Activated T-cell treated with anti-CD3 and anti-CD28 coated beads for 48 hours (primary cell): ENCODE measurements at places on chromosomes 2 and 18.

DNA sequence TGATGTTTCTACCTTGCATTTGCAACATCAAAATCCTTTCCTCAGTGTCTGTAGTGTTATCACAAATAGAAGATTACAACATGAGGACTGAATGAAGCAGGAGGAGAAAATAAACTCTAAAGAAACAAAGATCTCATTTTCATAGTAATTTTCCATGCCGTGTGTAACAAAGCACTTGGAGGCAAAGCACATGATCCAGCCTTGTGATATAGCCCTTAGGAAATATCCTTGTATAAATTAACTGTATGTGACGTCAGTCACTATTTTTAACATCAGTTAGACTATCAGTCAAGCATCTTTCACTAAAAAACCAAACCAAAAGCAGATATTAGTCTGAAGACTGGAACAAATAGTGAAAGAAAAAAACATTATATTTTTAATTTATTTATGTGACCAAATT lies 492.1 kb upstream of the CNTNAP5 start:
- no peak for DNase-seq

DNA sequence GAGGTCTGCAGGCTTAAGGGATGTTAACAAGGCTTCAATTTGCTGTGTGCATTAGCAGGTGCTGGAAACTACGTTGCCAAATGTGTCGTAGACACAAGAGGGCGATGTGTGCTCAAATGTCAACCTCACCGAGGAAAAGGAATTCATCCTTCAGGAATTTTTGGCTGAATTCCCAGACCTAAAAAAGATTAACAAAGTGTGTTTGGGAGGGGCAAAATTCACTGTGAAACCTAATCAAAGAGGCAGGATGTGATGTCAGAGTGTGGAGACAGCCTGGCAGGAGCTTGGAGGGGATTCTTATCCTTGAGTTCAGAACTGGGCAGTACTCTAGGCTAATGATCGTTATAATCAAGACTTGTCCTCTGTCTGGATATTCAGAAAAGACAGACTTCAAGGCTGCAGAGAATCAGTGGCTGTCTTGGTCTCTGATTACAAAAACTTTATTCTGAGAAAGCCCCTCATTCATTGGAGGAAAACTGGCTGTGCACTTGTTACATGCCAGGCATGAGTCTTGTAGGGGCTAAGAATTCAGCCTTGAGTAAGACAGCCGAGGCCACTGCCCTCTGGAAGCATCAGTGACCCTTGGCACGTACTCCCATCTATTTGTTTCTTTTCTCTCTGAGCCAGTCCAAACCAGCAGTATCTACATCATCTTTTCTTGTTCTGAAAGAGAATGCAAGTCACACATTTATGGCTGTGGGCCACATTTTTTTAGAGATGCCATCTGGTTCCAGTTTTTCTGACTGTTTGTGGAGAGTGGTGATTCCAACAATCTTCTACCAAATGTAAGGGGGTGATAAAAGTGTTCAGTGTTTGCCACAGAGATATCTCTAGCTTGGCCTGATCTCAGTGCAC lies 18.7 kb upstream of the SCYGR1 start:
- no peak for DNase-seq

DNA sequence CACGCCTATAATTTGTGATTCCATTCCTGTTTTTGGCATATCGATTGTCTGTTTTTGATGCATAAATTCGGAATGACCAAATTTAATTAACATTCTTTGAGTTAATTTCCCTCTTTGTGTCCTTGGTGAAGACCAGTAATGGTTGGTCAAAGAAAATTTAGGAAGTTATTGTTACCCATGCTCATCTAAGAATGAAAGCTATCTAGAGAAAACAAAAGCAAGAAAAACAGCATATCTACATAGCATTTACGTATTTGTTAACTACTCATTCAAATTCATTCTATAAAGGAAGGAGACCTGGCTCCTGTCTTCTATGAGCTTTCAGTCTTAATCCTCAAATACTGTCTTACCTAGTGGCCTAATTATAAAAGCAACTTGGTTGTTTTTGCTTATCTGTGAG lies 59.2 kb upstream of the CHST9 start:
- DNase-seq = no peak

- no peak for DNase-seq
Observed at GRCh38 chr18:63311118-63312018, 8.2 kb downstream of the BCL2 start.

DNA sequence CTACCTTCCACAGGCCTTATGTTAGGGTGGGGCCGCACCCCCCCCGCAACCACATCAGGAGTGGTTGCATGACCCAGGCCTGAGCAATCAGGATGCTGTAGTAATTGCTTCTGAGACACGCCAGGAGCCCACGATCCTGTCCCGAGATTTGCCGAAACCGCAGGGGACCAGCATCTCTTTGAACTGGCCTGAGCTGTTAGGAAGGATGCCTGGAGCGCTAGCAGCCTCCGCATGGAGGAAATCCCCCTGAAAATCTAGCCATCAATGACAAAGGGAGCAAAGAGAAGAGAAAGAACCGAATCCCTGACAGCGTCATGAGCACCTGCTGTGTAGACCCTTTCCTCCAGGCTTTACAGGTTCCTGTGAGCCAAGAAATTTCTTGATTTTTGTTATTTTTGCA lies 8.7 kb upstream of the TEX44 start:
- DNase-seq = no peak

- DNase-seq = no peak
Observed at GRCh38 chr18:33427549-33427948, 13.0 kb downstream of the CCDC178 start.

- no peak for DNase-seq
Observed at GRCh38 chr2:15795426-15795825, 144.9 kb upstream of the MYCN start.

- no peak for DNase-seq
Observed at GRCh38 chr2:74694281-74694680, 40.2 kb downstream of the SEMA4F start.

- DNase-seq = no peak
Observed at GRCh38 chr2:158878003-158878402, 82.9 kb downstream of the DAPL1 start.

- DNase-seq = peak; percentile 29
Observed at GRCh38 chr2:101330253-101330933, 21.9 kb upstream of the RNF149 start.

- no peak for DNase-seq
Observed at GRCh38 chr2:172811027-172811426, 75.4 kb downstream of the RAPGEF4 start.

DNA sequence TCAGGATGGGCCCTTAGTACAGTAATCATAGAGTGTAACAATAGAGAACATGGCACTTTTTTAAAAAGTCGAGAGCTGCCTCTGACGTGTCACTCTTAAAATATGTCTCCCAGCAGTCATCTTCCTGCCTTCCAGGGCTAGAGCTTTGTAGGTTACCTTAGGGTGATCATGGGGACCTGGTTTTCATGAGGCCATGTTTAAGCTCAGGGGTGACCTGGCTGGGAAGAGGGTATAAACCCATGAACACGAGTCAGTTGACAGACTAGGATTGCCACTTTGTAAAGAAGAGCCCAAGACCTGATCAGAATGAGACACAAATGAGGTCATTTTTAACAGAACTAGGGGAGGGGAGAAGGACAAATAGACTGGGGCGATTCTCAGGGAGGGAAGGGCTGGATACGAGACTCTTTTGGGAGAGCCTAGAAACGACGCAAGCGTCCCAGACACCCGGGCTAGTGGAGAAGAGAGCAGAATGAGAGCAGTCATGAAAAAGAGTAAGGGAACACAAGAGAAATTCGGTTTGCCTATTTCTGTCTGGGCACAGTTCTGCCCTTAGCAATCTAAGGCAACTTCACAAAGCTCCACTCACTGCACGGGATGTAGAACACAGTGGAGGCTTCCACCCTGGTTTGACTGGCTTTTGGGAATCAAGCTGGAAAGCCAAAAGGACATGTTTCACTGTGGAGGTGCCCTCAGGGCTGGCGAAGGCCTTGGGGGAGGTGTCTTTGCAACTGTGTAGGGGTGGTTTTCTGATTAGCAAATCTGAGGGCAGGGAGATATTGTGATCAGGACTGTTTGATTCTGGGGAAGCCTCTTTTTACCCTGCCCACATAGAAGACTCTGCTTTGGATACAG lies 1.8 kb upstream of the RAB31 start:
- no peak for DNase-seq

GRCh38 chr2:74760875-74761630 lies 72.9 kb upstream of the HK2 start:
- no peak for DNase-seq

DNA sequence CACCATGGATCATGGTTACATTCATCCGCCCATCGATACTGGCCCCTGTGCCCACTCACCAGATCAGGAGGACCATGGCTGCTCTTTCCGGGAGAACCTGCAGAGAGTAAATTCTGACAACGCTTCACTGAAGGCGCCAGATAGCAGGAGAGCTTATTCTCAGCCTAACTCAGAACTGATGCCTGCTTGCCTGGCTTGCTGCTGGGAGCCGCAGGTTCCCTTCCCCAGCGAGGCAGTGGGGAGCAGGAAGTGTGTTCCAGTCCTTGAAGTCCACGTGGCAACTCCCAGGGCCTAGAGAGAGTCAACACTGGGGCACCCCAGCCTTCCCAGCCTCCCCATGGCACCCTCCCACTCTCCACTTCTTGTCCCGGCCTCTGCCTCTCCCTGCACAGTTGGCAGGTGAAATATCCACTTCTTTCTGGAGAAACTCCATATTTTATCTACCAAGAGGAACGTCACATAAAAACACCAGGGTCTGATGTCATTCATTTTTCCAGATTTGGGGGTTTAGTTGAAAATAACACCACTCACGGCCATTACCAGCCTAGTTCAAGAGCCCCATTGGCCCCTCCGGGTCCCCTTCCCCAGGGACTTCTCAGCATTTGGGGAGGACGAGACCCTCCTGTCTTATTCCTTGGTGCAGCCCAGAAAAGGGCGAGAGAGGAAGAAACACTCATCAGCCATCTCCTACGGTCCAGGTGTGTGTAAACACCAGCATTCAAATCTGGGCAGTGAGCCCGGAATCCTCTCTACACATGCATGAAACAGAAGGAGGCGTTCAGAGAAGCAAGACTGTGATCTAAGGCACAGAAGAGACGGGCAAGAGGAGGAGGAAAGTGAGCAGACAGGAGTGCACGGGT lies 3.5 kb upstream of the TUBB6 start:
- no peak for DNase-seq

- no peak for DNase-seq
Observed at GRCh38 chr2:200616656-200617055, 30.8 kb downstream of the AOX1 start.

- no peak for DNase-seq
Observed at GRCh38 chr2:230809015-230809414, 55.7 kb upstream of the ITM2C start.

- DNase-seq = no peak
Observed at GRCh38 chr18:11336241-11336640, 186.9 kb upstream of the PIEZO2 start.

GRCh38 chr2:39399570-39399969 lies 37.5 kb downstream of the MAP4K3 start:
- no peak for DNase-seq

GRCh38 chr2:231557571-231558217 lies 27.4 kb upstream of the NMUR1 start:
- DNase-seq = peak; percentile 33

- no peak for DNase-seq
Observed at GRCh38 chr2:232296776-232297525, 81.6 kb upstream of the ALPP start.

GRCh38 chr2:213490087-213490486 lies 205.8 kb downstream of the SPAG16 start:
- no peak for DNase-seq

GRCh38 chr18:54787616-54788015 lies 40.7 kb upstream of the RAB27B start:
- DNase-seq = no peak

GRCh38 chr2:191629001-191629453 lies 48.9 kb upstream of the NABP1 start:
- DNase-seq = no peak
